GM04503 (cell line): ENCODE measurements at places on chromosomes 16 and 17.

DNA sequence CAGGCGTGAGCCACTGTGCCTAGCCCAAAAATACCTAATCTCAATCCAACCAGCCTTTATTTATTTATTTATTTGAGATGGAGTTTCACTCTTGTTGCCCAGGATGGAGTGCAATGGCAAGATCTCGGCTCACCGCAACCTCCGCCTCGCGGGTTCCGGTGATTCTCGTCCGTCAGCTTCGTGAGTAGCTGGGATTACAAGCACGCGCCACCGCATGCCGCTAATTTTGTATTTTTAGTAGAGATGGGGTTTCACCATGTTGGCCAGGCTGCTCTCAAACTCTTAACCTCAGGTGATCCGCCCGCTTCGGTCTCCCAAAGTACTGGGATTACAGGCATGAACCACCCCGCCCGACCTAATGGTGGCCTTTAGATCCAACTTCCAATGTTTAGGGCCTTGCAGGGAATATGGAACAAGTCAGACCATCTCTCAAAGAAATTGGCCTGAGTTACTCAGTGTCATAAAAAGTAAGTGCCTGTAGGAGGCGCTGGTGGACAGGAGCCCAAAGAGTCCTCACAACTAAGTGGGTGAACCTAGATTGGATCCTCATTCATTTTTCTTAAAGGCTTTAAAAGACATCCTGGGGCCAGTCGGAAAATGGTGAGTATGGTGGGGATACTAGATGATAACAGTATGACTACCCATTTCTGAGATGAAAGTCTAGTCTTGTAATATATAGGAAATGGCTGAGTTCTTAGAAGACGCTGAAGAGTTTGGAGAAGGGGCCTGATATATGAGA, 4.6 kb downstream of the ZSCAN10 start:
- no peak for DNase-seq

- no peak for DNase-seq
Observed at GRCh38 chr16:69931631-69932030, 19.5 kb upstream of the CLEC18A start.

- DNase-seq = no peak
Observed at GRCh38 chr16:31477220-31478216, 5.4 kb upstream of the SLC5A2 start.

DNA sequence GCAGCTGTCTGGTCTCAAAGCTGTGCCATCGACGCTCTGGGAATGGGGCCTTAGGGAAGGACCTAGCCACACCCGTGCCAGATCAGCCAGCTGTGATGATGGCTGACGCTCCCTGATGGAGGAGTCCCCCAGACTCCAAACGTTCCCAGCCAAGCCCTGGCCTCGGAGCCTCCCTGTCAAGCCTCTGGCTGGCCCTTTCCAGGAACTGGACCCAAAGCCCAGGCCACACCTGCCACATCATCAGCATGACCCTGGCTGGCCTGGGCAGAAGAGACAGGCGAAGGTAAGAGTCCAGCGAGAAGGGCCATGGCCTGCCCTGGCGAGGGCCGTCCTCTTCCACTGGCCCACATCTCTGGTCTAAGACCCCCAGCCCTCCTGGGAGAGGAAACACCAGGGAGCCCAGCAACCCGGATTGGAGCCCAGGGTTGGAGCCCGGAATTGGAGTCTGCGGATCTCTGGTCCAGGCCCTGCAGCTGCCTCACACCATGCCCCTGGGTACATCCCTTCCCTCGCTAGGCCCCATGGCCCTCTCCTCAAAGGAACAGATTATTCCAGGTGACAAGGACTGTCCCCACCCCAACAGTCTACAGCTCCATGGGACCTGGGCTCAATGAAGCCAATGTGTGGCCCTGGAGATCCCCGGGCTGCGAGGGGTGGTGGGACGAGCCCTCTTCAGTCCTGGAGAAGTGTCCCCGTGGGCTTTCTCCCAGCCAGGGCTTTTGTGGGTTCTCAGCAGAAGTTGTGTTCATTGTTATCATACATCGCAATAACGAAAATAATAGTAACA, 105.1 kb upstream of the TNRC6C start:
- DNase-seq = no peak

DNA sequence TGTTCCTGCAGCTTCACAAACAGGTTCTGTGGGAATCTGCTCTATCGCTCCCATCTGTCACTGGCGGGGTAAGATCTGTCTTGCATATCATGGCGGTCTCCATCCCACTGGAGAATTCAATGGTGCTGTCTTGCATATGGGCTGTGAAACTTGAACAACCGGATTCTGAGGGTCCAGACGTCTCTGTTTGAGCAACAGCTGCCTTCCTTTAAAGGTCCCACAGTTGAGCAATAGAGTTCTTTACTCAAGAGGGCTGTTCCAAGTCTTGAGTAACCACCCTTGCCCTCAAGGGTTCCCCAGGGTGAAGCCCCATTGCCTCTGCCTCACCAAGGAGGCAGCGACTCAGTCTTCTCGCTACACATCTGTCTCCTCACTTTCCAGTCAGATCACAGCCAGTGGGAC, 50.8 kb downstream of the ZFHX3 start:
- no peak for DNase-seq

DNA sequence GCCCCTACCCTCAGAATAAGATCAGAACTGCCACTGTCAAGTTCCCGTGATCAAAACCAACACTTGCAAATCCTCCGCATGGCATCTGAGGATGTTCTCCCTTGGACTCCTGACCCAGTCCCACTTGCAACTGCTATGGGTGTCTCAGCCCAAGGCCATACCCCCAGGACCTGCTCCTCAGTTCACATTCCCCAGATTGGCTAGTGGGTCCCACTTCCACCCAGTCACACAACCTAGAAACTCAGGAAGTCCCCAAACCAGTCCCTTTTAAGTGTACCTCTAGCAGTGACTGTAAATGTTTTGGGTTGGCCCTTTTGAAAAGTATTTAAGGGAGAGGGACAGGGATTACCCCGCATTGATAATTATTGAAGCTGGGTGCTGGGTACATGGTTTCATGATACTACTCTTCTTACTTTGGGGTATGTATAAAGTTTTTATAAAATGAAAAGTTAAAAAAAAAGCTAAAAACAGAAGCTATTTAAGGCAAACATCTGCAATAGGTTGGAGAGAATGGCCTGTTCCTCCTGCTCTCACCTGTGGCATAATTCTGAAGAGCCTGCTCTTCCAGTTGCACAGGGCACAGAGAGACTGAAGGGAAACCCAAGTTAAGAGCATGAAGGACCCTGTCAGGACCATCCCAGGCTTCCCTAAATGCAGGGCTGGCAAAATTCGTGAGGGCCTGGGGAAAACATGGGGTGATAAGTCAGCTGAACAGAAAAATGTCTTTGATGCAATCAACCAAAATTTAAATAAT, 42.5 kb downstream of the ERN1 start:
- no peak for DNase-seq
